ENCODE measurements at places on chromosomes 6 and 20. TPM values are rescaled to one million over a fixed set of nuclear protein-coding genes. Genes with fewer than 3 reads are reported as not detected.

TRIM40 gene
- total RNA-seq = not detected

AMD1 gene
- 163 TPM for total RNA-seq

THEMIS gene
- not detected for total RNA-seq

ANKRD66 gene
- not detected for total RNA-seq

CEP85L gene
- 1.4 TPM for total RNA-seq

OR2B6 gene
- 0.15 TPM for total RNA-seq
